Vagina (tissue), 2 donors: ENCODE measurements at places on chromosomes 5 and 9.

GRCh38 chr5:138927544-138927943 lies 52.4 kb upstream of the LRRTM2 start:
- H3K4me3 ChIP-seq = no peak overlapping the region
- DNase-seq = no peak
- no peak overlapping the region for H3K27ac ChIP-seq
- H3K4me1 ChIP-seq = peaks cover 8% of the 10 kb centered on the region

GRCh38 chr9:93308676-93309075 lies 124.7 kb downstream of the WNK2 start:
- no peak for DNase-seq
- H3K27me3 ChIP-seq = no peaks in the 10 kb centered on the region
- H3K4me3 ChIP-seq = no peak overlapping the region
- no peaks in the 10 kb centered on the region for H3K36me3 ChIP-seq
- no peak overlapping the region for H3K27ac ChIP-seq

DNA sequence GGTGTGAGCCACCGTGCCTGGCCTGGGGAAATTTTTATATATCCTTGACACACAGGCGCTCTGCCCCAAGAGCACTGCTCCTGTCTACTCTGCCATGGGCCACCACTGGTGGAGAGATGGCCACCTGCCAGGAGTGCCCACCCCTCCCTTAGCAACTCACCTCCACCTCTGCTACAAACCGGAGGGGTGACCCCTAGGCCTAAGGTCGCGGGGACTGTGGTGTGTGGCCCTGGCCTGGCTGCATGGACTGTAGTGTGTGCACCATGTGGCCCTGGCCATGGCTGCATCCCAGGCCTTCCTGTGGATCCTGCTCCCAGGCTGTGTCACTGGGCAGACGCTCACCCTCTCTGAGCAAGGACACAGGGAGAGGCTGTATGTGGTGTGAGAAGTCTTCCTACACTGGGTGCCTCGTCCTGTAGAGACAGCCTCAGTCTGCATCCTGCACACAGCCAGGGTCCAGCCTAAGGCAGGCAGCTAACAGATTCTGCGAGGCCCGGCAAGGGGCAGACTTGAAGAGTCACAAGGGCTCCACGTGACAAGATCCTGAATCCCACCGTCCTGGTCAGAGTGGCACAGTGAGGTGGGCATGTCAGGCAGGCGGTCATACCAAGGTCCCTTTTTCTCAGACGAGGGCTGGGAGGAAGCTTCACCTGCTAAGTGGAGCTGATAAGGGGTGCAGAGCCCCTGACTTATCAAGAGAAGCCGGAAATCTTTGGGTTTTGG lies 10.3 kb downstream of the NINJ1 start:
- H3K36me3 ChIP-seq = peaks cover 23% of the 10 kb centered on the region
- peaks cover 51% of the 10 kb centered on the region for H3K4me1 ChIP-seq
- H3K27ac ChIP-seq = no peak overlapping the region
- DNase-seq = no peak
- H3K27me3 ChIP-seq = no peaks in the 10 kb centered on the region

- no peak for DNase-seq
- peaks cover 8% of the 10 kb centered on the region for H3K36me3 ChIP-seq
- no peak overlapping the region for H3K27ac ChIP-seq
- no peaks in the 10 kb centered on the region for H3K27me3 ChIP-seq
- no peaks in the 10 kb centered on the region for H3K4me1 ChIP-seq
Observed at GRCh38 chr5:134837530-134838181, 8.1 kb upstream of the C5orf24 start.

DNA sequence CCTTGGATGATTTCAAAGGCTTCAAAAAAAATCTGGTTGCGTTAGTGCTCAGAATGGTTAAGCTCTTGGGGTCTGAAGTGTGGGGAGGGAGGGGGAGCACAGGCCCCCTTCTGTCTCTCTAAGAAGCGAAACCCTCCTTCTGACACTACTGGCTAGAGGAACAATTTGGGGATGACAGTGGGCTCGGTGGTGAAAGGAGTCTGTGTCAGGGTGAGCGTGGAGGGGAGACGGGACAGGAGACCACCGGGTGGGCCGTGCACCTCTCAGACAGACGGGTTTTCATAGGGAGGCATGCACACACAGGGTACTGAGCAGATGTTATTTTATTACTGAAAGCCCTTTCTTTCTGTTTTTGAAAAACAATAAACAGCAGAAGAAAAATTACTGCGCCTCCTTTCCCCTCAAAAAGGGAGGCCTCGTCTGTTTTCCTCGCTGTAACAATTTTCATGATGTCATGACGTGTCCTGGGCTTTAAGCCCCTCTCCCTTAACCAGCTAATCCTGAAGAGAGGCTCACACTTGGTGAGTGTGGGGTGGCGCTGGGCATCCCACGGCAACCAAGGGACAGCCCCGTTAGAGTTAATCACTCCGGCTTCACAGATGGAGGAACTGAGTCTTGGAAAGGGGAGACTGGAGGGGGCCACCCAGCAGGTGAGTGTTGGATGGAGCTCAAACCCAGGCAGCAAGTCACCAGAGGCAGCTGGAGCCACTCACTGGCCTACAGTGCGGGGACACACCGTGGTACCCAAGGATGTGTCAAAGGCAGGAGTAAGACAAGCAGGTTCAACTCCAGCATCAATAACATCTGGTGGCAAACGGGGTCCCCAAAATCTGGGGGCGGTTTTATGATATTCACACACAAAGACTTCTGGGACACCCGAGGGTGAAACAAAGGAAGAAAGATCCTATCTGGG lies 53.4 kb downstream of the PTCH1 start:
- H3K27ac ChIP-seq = peak overlapping the region; percentile 57
- no peaks in the 10 kb centered on the region for H3K36me3 ChIP-seq
- H3K4me1 ChIP-seq = peaks cover 19% of the 10 kb centered on the region
- no peaks in the 10 kb centered on the region for H3K27me3 ChIP-seq
- H3K4me3 ChIP-seq = peak overlapping the region; percentile 11

DNA sequence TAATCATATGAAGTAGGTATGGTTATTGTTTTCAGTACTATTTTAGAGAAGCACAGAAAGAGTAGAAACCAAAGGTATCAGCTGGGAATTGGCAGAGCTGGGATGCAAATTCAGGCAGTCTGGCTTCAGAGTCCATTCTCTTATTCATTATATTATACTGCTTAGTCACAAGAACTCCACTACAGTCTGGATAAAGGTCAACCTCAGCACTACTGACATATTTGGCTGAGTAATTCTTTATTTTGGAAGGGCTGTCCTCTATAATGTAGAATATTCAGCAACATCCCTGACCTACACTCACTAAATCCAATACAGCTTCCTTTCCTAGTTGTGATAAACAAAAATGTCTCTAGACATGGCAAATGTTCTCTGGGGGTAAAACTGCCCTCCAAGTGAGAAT lies 37.6 kb downstream of the PTGER4 start:
- no peaks in the 10 kb centered on the region for H3K27me3 ChIP-seq
- H3K4me3 ChIP-seq = no peak overlapping the region
- no peak overlapping the region for H3K27ac ChIP-seq
- peaks cover 11% of the 10 kb centered on the region for H3K36me3 ChIP-seq
- no peaks in the 10 kb centered on the region for H3K4me1 ChIP-seq

DNA sequence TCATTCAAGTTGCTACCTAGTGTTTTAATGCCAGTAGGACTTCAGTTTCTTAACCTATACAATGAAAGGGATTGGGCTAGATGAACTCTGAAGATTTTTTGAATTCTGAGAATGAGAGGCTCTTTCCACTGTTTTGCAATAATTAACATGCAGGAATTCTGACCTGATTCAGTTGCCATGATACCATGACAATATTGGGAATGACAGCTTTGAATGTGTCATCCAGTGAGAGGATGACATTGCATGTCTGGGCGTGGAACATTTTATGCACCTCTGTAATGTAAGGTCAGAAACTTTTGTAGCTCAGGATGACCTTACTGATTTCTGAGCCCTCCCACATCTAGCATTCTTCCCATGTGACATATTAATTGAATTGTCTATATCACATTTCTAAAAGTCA lies 30.6 kb upstream of the SPINK5 start:
- H3K4me1 ChIP-seq = no peaks in the 10 kb centered on the region
- no peaks in the 10 kb centered on the region for H3K27me3 ChIP-seq
- no peaks in the 10 kb centered on the region for H3K36me3 ChIP-seq
- no peak overlapping the region for H3K27ac ChIP-seq
